ENCODE measurements at places on chromosomes 16 and 17.

- DNase-seq = no peak
Measured at GRCh38 chr17:75588596-75589011, 1.0 kb downstream of the MYO15B start.

DNA sequence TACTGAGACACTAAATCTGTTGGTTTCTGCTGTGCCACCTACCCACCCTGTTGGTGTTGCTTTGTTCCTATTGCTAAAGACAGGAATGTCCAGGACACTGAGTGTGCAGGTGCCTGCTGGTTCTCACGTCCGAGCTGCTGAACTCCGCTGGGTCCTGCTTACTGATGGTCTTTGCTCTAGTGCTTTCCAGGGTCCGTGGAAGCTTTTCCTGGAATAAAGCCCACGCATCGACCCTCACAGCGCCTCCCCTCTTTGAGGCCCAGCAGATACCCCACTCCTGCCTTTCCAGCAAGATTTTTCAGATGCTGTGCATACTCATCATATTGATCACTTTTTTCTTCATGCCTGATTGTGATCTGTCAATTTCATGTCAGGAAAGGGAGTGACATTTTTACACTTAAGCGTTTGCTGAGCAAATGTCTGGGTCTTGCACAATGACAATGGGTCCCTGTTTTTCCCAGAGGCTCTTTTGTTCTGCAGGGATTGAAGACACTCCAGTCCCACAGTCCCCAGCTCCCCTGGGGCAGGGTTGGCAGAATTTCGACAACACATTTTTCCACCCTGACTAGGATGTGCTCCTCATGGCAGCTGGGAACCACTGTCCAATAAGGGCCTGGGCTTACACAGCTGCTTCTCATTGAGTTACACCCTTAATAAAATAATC lies 14.6 kb downstream of the STH start:
- no peak for DNase-seq

DNA sequence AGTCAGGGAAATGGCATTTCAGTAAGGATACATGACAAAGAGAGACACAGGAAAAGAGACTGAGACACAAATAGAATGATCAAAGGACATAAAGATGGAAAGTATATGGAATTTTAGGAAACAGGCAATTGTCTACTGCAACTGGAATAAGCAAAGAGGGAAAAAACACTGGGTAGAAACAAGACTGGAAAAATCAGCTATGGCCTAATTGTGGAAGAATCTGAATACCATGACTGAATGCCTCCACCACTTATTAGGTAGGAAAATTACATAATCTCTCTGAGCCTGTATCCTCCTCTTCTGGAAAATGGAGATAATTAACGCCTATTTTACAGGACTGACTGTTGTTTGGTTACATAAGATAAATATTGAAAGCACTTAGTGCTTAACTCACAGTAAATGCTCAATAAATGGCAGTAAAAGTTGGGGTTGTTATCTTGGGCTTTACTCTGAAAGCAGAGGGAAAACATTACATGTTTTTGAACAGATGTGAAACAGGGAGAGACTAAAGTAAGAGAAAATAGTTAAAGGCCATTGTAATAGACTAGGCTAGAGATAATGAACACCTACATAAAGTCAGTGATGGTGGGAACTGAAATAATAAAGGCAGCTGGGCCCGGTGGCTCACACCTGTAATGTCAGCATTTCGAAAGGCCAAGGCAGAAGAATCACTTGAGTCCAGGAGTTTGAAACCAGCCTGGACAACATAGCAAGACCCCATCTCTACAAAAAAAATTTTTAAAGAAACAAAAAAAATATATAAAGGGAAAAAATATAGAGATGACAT lies 63.5 kb upstream of the C17orf78 start:
- no peak for DNase-seq

DNA sequence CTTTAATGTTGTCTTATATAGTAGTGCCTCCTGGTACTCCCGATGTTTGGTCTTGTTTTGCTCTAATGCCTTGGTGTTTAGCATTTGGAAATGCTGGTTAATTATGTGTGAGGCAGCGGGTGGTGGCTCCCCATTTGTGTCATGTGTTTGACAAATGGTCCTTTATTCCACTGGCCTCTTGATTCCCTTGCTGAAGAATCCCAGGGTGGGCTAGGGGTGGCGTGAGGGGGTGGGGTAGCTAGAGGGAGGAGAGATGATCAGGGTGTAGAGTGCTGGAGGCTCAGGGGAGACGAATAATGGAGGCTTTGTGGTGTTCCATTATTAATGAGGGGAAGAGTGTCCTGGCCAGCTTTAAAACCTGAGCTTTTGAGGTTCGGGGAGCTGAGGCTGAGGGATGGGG lies 5.4 kb downstream of the DYNLL2 start:
- DNase-seq = no peak

DNA sequence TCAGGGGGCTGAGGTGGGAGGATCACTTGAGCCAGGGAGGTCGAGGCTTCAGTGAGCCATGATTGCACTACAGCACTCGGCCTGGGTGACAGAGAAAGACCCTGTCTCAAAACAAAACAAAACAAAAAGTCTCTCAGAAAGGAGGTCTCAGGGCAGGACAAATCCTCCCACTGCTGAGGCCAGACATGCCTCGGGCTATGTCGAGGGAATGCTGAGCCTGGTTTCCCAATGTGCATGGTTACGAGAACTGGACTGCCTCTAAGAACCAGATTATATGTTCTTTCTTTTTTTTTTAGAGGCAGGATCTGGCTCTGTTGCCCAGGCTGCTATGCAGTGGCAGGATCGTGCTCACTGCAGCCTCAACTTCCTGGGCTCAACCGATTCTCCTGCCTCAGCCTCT lies 27.6 kb downstream of the TRAP1 start:
- DNase-seq = no peak

GRCh38 chr17:81249223-81250040 lies 10.3 kb downstream of the NDUFAF8 start:
- no peak for DNase-seq

DNA sequence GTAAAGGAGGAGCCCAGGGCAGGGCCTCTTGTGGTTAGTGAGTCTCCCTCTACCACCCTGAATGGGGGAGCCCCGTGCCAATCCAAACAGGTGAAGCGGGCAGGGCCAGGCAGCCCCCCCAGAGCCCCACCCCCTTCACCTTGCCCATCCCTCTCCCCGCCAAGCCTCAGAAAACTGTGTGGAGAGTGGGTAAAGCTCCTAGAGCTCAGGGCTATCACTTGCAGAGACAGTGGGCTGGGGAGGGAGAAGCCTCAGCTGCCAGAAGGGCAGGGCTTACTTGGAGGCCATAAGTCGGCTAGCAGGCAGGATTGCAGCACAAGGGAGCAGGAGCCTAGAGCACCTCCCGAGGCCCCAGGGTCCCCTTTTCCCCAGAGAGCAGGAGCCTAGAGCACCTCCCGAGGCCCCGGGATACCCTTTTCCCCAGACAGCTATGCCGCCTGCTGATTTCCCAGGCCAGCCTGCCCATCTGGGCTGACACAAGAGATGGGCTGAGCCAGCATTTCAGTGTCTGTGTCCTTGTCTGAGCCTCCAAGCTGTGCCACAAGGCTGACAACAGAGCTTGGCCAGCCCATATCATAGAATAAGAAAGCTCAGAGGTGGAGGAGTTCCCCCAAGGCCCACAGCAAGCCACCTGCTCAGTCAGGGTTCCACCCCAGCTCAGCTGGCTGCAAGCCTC lies 6.7 kb upstream of the KRT14 start:
- DNase-seq = no peak

GRCh38 chr16:5643855-5644531 lies 546.4 kb upstream of the EEF2KMT start:
- no peak for DNase-seq

DNA sequence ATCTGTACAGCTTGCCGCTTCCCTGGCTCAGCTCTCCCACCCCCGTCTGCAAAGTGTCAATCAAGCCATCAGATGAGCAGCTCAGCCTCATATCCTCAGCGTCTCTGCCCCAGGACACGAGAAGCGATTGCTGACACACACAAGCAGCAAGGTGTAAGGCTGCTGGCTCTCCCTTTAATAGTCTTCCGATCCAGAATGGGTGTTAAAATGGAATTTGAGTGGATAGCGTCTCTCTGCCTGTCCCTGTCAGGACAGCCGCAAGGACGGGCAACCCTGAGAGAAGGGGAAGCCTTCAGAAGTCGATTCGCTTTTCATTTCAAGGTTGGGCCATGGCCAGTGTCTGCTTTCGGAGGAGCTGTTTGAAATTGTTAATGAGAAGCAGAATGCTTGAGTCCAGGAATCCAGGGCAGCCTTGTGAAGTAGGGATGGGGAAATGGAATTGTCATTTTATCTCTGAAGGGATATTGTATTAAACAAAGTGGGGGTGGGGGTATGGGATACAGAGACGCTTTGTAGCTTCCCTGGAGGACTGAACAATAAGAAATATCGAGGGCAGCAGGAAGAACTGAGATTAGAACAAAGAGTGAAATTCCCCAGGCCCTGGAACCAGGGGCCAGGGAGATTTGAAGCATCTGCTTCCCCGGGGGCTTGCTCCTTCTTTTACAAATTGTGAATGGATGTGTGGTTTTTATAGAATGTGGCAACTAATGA lies 4.7 kb upstream of the PIPOX start:
- DNase-seq = no peak

GRCh38 chr16:58464047-58464915 lies 35.7 kb upstream of the NDRG4 start:
- no peak for DNase-seq

DNA sequence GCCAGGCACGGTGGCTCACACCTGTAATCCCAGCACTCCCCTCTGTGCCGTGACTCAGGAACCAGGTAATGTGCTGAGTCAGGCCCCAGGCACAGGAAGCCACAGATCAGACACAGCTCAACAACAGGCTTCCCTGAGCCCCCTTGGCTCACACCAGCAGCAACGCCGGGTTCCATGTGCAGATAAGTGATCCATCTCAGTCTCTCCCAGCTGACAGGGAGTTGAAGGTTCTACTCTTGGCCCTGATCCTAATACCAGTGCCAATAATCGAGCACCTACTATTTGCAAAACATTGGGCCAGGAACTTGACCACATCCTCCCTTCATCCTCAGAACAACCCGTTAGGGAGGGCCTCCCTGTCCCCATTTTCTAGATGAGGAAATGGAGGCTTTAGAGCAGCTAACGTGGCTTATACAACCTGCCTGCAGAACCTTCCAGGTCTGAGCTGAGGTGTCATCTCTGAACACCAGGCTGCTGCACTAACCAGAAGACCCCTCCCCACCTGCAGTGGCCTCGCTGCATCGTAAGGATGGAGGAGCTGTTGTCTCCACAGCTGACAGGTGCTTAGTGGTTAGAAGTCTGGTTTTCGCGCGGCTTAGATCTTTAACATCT lies 64.8 kb upstream of the AMZ2 start:
- DNase-seq = no peak

DNA sequence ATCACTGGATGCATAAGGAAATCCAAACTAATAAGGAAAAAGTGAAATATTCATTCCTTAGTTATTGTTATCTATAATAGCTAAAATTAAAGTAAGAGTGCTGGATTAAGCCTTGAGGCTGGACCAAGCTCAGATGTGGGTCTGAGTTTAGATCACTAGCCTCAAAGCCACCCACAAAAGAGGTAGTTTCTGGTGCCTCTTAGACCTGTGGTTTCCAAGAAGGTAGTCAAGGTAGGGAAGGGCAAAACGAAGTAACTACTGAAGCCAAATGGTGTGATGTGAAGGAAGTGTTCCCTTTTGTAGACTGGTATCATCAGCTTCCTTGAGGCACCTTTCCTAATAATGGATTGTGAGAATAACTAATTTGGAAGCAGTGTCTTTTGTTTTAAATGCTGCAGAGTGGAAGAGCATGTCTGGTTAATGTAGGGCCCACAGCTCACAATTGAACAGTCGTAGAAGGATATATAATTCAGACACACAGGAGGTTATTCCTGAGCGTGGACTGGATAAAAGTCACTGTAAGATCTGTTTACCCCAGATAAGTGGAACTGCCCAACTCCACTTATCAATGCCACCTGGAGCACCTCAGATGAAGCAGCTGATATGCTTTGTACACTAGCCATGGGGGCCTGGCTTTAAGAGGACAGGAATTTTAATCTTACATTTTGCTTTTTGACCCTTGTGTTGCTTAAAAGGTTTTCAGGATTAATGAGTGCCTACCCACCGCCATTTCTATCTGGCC lies 31.7 kb upstream of the LCMT1 start:
- DNase-seq = no peak

GRCh38 chr16:21277927-21278706 lies at the start of gene CRYM:
CRYM (minus strand) TSS chr16:21278290; CDS start chr16:21278251, 39 bp downstream.
- DNase-seq = peak; percentile 78

DNA sequence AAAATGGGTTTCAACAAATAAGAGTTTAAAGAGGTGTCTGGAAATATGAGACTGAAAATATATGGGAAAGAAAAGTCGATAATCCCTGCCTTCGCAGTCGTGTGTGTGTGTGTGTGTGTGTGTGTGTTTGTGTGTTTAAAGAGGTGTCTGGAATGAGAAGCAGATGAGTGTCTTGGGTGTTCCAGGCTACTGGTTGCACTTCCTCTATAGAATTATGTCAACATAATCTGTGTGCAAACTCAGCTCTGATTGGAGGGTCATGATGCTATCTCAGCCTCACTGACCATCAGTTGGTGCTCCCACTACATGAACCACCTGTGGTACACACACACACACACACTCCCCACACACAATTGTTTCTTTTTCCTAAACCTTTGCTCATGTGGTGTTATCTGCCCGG lies 347.3 kb downstream of the NPIPA8 start:
- no peak for DNase-seq

- DNase-seq = peak; percentile 85
Measured at GRCh38 chr16:21301168-21301894, 23.2 kb upstream of the CRYM start.

DNA sequence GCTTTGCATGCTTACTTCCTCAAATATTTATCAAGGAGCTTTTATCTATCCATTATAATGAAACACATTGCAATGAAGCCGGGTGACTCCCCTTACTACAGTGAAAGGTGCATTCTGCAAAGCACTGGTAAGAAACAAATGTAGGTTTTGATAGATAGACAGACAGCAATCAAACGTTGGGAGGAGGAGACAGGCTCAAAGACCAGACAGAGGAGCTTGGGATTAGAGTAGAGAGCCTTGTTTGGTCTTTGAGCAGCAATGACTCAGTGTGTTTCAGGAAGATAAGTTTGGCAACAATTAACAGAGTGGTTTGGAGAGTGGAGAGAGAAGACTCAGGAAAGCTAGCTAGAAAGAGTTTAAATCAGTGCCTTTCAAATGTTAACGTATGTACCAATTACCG lies 68.8 kb downstream of the ZNF18 start:
- DNase-seq = no peak

DNA sequence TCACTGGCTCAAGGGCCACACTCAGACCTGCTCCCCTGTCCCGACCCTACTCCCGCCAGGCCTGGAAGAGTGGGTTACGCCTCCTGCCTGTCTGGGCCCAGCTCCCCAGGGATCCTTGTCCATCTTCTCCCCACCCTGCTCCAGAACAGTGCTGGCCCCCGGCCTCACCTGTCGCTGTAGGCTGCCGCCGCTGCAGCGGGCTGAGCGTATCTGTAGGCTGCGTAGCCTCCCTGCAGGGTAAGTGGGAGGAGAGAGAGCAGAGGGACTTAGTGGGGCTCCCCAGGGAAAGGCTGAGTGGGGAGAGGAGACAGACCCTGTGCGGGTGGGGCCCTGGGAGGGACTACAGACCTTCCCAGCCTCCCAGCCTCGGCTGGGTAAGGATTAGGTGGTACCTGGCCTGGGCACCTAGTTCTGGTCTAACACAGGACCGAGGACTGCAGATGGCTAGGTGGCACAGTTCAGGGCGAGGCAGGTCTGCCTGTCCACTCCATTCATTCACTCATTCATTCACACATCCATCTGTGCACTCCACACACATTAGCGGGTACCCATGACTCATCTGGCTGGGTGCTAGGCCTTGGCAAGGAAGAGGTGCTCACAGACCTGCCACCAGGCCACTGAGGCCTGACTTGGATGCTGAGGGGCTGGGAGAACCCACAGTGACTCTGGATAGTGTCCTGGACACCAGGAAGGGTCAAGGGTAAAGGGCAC lies 20.9 kb downstream of the ENGASE start:
- DNase-seq = no peak

All from coronary artery (tissue), 2 donors.